ENCODE measurements at places on chromosomes 11 and 22. TPM values are rescaled to one million over a fixed set of nuclear protein-coding genes. Genes with fewer than 3 reads are reported as not detected.

DNA sequence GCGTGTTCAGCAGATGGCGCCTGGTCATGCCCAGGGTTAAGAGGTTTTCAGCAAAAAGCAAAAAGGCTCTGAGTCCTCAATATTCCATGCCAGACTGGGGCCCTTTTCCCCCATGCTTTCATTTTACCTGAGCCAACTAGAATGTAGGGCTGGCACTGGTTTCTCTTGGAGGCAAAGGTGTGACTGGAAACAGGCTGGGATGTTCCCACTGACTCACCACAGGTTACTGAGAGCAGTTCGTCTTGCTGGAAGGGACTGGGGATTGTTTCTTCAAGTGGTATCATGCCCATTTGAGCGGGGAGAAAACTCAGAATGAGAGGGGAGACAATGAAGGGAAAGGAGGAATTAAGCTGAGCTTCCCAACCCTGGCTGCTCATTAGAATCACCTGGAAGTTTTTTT lies 243.9 kb downstream of the TENM4 start:
- DNase-seq: no peak

GRCh38 chr11:90558328-90558865 lies 335.5 kb upstream of the CHORDC1 start:
- no peak for DNase-seq

DNA sequence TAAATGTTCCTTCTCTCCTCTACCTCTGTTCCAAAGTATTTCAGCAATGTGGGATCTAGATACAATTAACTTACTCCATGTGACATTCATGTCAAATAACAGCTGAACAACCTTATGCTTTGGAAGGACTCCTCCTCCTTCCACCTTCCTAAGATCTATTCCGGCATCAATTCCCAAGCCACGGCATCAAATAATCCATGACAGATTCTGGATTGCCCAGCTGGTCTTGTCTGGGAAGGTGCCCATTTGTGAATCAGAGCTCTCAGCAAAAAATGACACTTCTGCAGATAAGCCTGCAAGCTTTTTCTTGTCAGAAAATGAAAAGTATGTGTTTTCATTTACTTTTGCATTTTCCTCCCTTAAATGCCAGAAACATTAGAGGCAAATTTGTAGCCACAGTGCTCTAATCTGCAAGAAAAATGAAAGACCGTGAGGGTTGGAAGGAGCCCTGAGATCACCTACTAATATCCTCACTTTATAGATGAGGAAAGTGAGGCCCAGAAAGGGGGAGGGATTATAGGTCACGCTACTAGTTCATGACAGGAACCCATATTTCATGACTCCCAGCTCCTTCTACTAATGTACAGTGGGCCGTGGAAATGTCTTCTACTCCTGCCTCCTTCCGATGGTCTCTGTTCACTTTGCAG lies 124.0 kb downstream of the ME3 start:
- no peak for DNase-seq

- DNase-seq: no peak
Observed at GRCh38 chr22:32622004-32622743, 147.6 kb downstream of the FBXO7 start.

GRCh38 chr11:61041755-61042518 lies 60.4 kb upstream of the CD5 start:
- no peak for DNase-seq

DNA sequence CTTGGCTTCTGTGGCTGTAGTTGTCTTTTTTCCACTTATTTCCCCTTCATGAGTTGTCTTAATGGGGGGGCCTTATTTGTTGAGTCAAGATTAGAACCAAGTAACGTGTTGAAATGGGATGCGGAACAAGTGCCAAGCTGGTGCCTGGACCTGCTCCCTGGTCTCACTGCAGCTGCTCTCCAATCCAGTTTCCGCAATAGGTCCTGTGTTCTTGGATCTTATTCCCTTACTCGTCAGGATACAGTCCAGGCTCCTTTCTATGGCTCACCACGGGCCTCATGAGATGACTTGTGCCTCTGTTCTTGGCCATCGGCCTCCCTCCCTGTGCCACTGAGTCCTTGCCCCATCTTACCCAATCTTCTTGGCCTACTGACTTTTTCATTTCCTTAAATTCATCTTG lies 159.6 kb upstream of the CADM1 start:
- no peak for DNase-seq

DNA sequence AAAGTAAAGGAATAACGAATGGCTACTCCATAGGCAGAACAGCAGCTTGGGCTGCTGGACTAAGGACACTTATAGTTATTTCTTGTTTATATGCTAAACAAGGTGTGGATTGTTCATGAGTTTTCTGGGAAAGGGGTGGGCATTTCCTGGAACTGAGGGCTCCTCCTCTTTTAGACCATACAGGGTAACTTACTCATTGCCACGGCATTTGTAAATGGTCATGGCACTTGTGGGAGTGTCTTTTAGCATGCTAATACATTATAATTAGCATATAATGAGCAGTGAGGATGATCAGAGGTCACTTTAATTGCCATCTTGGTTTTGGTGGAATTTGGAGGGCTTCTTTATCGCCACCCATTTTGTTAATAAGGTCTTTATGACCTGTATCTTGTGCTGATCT lies 7.0 kb downstream of the OR4X1 start:
- no peak for DNase-seq

DNA sequence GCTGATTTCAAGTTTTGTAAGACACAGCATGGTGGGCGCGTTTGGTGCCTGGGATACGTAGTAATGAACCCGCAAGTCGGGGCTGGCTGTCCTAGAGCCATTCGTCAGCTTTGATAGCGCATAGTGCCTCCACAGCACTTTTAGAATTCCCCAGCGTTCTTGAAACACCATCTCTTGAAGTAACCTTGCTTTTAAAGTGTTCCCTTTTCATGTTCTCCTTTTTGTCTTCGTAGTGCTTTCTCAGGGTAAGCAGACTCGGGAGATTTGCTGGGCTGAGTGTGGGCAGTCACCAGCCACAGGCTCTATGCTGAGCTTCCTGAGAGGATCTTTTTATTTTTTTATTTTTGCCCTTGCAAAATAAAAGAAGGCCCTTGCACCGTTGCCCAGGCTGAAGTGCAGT lies 39.6 kb upstream of the CTTN start:
- no peak for DNase-seq

DNA sequence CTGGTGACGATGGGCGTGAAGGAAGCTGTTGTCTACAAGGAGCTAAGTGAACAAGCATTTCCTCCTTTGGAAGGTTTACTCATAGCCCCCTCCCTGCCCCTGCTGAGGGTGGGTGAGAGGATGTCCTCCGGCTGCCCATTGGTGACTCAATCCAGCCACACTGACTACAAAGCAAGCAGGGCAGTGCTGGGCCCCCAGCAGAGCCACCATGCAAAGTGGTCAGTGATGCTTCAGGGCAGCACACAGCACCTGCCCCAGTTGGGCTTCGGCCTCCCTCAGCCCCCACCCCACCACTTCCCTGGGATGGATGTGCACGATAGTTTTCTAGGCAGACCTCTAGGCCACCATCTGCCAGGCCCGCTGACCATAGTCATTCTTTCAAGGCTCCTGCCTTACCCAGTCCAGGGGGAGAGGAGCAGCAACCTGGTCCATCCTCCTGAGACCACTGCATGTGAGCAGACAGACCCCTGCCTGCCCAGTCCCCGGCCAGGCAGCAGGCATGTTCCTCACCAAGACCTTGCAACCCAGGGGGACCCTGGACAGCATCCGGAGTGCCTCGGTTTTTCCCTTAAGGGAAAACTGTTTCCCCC lies 125.1 kb downstream of the BCR start:
- DNase-seq: peak; percentile 41

DNA sequence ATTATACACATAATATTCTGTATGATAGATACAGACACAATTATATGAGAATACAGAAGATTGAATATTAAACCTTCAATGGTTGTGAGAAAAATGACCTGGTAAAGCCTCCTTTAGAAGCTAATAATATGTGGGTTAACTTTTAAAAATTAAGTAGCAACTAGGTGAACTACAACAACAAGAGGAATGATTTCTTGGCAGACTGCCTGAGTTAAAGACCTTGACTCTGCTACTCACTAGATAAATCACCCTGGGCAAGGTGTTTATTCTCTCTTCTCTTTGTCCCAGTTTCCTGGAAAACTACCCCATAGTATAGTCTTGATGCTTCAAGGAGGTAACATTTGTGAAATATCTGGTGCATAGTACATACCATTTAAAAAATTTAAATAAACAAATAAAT lies 519.6 kb upstream of the TENM4 start:
- no peak for DNase-seq

- DNase-seq: peak; percentile 41
Observed at GRCh38 chr22:49996119-49996517, 16.4 kb downstream of the IL17REL start.

DNA sequence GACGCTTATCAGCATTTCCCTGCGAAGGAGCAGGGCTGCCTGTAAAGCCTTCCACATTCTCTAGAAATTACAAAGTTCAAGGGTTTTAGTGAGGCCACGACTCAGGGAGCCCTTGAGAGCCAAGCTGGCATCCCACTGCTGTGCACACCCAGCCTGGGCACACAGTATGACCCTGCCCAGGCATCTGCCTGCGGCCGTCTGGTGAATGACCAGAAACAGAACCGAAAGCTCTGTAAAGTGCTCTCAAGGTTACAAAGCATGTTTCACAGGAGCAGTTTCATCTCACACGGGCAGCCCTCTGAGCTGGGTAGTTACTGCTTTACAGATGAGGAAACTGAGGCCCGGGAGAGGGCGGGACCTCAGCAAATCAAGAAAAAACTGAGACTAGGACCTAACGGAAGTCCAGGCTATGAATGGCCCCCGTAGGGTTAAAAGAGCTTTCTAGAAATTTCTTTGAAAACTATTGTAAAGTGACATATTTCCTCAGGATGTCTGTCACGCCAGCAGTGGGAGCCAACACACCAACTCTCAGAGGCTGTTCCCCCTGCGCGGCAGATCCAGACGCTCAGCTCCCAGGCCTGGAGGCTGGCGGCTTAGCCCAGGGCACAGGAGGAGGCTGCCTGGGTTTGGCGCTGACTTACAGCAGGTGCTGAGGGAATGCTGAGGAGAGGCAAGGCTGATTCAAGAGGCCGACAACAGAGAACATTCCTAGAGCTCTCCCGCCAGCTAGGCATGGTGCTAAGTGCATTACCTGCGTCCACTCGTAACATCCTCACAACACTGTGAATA lies 7.7 kb upstream of the TCF20 start:
- DNase-seq: no peak

- no peak for DNase-seq
Observed at GRCh38 chr11:15687342-15687741, 572.6 kb downstream of the INSC start.

- DNase-seq: no peak
Observed at GRCh38 chr11:128061281-128061871, 526.0 kb downstream of the ETS1 start.

- DNase-seq: no peak
Observed at GRCh38 chr11:45997599-45997998, 75.1 kb downstream of the LARGE2 start.

GRCh38 chr11:72588421-72589410 lies 85.5 kb downstream of the PDE2A start:
- DNase-seq: no peak

GRCh38 chr11:126973051-126973450 lies 27.5 kb downstream of the KIRREL3 start:
- DNase-seq: no peak

DNA sequence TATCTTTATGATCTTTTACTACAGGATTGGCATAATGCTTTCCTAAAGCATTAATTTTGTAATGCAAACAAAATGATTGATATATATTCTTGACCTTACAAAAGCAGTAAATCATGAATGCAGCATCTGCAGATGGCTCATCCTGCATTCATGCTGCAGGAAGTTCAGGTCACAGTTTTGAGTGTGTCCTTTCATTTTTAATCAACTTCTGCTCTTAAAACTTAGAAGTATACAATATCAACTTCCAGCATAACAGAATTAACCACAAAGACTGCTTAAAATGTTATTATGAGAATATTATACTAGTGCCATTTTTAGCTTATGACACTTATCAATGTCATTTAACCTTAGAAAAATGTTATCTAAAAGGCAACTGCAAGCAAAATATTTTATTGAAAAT lies 54.0 kb downstream of the SLC36A4 start:
- DNase-seq: no peak

GRCh38 chr22:46108564-46109473 lies 41.5 kb upstream of the PPARA start:
- DNase-seq: peak; percentile 80

GRCh38 chr22:22893077-22893805 lies 5.6 kb downstream of the IGLL5 start:
- peak; percentile 33 for DNase-seq

- no peak for DNase-seq
Observed at GRCh38 chr11:13685461-13686108, 17.1 kb downstream of the FAR1 start.

- DNase-seq: no peak
Observed at GRCh38 chr11:72369743-72370142, 64.6 kb downstream of the CLPB start.

DNA sequence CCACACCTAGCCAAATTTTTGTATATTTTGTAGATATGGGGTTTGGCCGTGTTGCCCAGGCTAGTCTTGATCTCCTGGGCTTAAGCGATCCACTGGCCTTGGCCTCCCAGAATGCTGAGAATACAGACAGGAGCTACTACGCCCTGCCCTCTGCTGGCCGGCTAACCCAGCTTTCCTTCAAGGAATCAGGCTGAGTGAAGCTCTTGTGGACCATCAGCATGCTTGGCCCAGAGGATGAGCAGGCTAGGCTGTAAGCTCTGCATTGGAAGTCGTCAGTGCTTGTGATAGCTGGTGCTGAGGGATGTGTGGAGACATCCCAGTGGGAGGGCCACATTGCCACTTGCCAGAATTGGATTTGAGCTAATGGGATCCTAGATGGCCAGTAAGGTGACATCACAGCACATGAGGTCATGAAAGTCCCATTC lies 60.6 kb downstream of the MED15 start:
- DNase-seq: no peak

The CTTN gene
- total RNA-seq: 71.9 TPM

The ALDH3B1 gene
- total RNA-seq: 3.2 TPM

The SCGB2A2 gene
- total RNA-seq: not detected

The YDJC gene
- total RNA-seq: 10.0 TPM

The C11orf16 gene
- total RNA-seq: not detected

The MYO18B gene
- total RNA-seq: not detected

The C1QTNF6 gene
- total RNA-seq: 12.6 TPM

The DMC1 gene
- not detected for total RNA-seq

The MIOX gene
- not detected for total RNA-seq

The CBL gene
- 3.2 TPM for total RNA-seq
